ENCODE measurements at places on chromosomes 2 and 18.

DNA sequence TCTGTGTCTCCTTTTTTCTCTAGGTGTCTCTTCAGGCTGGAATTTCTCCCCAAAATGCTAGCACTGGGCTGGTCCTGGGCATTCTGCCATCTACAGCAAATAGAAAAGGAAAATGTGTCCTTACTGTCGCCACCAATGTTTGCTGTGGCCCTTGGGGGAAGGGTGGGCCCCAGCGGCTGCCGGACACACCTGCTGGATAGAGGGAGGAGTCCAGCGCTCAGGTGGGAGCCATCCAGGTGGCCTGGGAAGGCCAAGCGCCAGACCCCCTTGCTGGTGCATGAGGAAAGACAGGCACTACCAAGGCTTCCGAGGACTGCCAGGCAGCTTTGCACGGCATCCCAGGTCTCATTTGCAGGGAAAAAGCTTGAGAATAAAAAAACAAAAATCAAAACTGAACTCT is 147.7 kb upstream of the GATA6 start:
- no peak for DNase-seq

DNA sequence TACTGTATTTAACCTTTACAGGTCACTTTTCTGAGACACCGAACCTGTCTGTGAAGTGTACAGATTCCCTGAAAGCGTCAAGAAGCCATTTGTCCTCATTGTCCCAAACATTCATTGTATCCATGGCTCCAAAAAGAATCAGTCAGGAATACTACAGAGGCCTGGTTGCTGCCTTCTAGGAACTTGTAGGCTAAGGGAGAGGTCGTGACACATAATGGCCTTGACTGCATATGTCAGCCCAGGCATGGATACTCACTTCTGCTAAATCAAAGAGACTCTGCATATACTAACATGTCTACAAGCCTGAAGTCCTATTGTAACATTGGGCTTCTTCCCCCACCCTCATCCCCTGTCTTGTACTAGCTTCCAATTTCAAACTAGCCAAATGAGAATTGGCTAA is 40.2 kb downstream of the ONECUT2 start:
- no peak for DNase-seq

DNA sequence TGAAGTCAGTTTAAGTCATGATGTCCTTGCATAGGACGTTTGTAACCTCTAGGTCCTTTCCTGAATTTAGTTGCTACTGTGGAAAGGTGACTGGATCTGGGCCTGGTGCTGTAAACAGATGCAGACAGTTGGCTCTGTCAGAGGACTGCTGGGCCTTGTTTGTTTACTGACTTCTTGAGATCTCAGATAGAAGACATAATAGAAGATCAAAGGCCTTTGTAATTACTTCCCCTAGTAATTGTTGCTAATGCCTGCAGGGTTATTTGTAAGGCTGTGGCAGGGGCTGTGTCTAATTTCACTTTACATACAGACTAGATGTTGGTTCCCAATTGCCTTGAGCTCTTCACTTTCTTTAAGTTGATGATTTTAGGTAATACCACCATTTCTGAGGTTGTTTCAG is 42.5 kb downstream of the LYPD6B start:
- no peak for DNase-seq

- DNase-seq, result no peak
Observed at GRCh38 chr2:21710496-21710895, 586.7 kb downstream of the TDRD15 start.

- no peak for DNase-seq
Observed at GRCh38 chr18:14097761-14098160, 34.5 kb downstream of the ZNF519 start.

- DNase-seq, result no peak
Observed at GRCh38 chr2:225948903-225949302, 549.4 kb downstream of the NYAP2 start.

GRCh38 chr2:203648273-203648672 is 58.2 kb upstream of the CD28 start:
- no peak for DNase-seq

GRCh38 chr2:122843503-122843902 is 1088.1 kb downstream of the TSN start:
- no peak for DNase-seq

DNA sequence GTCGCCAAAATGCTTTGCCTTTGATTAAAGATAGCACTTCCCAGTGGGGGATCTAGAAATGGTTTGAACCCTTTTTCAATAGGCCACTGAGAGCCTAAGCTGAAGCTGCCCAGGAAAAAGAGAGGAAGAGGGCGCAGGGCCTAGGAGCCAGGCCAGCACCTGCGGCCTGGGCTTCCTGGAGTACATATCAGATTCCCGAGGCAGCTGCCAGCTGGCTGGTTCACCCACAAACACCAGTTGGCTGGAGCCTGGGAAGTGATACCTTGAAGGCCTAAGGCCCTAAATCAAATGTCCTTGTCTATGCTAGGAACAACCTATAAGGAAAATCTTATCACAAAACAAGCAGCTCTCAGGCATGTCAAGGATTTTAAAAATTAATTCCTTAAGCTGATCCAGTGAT is 37.1 kb downstream of the ANKRD44 start:
- DNase-seq, result peak; percentile 49

- DNase-seq, result no peak
Observed at GRCh38 chr18:79465392-79465991, 69.8 kb downstream of the NFATC1 start.
